ENCODE measurements at places on chromosomes 5 and 9.

DNA sequence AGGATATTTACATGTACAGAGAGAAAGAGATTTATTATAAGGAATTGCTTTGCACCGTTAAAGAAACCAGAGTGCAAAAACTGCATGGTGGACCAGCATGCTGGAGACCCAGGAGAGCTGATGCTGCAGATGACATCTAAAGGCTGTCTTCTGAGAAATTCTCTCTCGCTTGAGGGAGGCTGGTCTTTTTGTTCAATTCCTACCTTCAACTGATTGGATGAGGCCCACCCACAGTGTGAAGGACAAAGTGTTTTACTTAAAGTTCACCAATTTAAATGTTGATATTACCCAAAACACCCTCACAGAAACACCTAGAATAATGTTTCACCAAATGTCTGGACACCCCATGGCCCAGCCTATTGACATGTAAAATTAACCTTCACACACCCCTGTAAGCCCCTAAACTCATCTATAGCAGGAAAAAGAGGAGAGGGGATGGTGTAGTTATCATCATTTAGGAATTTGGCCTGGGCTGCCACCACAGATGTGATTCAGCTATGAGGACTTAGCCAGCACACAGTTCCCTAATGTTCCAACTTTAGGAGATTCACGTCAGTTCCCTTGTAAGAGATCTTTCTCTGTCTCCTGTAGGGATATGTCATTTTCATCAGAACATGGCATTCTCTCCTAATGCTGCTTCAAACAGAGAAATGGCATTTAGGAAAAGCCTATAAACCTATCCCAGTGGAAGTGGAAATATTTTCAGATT is 358.2 kb upstream of the TLE4 start:
- no peak for DNase-seq

DNA sequence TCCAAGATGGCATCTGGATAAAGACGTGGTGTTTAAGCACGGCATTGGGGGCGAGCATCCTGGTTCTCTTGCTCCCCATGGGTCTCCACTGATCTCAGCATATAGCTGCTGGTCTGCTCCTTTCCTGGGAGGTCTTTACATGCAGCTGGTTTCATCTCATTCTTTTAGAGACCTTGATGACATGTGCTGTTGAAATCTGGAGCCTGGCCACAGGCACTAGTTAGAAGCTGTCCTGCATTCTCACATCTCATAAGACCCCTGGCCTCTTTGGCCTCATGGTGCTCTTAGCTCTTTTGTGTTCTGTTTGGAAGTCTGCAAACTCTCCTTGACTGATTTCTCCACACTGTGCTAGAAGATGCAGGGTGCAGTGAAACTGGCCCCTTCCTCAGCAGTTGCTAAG is 113.0 kb downstream of the SMARCA2 start:
- no peak for DNase-seq

GRCh38 chr9:137738703-137739102 is 119.9 kb downstream of the EHMT1 start:
- DNase-seq = no peak

DNA sequence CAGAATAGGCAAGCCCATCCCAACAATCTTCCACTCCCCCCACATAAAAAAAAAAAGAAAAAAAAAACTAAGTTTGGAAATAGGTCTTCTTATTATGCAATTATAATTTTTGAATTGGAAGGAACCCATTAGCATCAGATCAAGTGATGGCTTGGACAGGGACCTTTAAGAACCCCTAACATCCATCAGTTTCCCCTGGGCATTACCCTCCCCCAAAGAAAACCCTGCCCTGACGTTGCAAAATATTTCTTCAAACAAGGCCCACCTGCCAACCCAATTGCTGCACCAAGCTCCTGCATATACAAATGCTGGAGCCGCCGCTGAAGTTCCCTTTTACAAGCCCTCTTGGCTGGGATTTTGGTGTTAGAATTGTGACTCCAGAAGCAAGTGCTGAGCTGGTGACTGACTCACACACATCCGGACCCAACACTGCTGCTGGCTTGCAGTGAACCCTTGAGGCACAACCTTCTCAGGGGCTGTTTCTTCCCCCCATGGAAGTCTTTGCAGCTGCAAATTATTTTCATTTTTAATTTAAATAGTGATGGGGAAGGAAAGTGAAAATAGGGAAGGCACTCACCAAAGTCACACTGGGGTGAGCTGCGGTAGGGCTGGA is 56.1 kb upstream of the AFAP1L1 start:
- no peak for DNase-seq

GRCh38 chr5:92402956-92403702 is 1020.0 kb upstream of the ARRDC3 start:
- DNase-seq = no peak

- DNase-seq = no peak
These were observed 10.7 kb downstream of the CAMK2A start for GRCh38 chr5:150278916-150279315.

GRCh38 chr9:128742401-128742800 is 18.5 kb upstream of the ZDHHC12 start:
- DNase-seq = no peak

DNA sequence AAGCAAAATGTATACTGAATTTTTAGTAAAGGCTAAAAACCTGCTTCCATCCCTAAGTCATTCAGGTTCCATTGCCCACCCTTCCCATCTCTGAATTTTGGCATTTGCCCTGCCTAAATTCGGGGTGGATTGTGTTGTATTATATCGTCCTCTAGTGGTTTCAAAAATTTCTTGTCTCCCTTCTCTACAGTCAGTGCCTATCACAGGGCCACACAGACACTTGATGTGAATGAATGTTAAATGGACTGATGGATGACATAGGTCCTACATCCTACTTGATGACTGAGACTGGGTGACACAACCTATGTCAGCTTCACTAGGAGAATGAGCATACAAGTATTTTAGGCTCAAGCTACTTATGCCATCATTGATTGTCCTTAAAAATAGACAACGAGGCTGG is 45.6 kb upstream of the SLC30A5 start:
- DNase-seq = no peak

- no peak for DNase-seq
These were observed 7.9 kb upstream of the ENG start for GRCh38 chr9:127862075-127863011.

- no peak for DNase-seq
These were observed 26.4 kb upstream of the TMEM171 start for GRCh38 chr5:73093943-73094342.

- no peak for DNase-seq
These were observed 135.1 kb upstream of the TNFAIP8 start for GRCh38 chr5:119220576-119221197.

DNA sequence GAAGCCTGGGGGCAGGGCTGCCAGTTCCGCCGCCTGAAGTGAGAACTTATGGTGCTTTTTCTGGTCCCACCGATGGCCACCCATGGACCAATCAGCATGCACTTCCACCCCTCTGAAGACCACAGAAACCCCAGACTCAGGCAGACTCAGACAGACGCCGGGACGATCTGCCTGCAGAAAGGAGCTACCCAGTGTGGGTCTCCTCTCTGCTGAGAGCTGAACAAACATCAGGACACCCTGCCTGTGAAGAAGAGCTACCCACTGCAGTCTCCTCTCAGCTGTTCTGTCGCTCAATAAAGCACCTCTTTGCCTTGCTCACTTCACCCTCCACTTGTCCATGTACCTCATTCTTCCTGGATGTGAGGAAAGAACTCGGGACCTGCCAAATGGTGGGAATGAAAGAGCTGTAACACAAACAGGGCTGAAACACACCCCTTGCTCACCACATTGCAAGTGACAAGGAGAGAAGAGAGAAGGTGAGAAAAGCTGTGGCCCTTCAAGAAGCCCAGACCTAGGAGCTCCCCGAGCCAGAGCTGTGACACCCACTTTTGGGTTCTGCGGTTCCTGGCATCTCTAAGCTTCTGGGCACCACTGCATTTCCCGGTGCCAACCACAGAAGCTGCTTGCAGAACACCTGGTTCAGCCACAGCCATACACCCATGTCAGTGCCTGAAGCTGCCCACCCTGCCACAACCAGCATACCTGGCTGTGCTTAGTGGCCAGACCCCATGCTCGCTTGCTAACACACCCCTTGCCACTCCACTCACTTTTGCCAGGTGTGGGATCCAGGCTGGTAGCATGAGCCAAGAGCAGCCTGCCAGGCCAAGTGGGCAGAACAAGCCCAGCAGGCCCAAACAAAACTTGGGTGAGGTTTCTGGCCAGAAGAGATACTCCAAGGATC is 114.3 kb upstream of the TSLP start:
- no peak for DNase-seq

DNA sequence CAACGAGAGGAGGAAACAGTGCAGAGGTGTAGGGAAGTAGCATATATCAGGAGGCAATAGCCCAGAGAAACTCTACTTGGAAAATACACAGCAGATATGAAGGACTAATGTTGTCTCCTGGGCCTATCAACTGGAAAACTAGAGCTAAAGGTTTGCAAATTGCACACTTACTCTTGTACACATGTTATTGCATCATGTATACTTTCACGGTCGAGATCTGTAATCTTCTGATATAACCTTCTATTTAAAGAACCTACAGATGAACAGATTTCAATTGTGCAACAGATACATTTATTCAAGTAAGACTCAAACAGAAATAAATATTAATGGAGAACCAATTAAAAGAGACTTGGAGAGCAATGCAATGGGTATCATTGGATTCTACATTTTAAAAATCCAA is 256.3 kb upstream of the TMEM161B start:
- DNase-seq = no peak

DNA sequence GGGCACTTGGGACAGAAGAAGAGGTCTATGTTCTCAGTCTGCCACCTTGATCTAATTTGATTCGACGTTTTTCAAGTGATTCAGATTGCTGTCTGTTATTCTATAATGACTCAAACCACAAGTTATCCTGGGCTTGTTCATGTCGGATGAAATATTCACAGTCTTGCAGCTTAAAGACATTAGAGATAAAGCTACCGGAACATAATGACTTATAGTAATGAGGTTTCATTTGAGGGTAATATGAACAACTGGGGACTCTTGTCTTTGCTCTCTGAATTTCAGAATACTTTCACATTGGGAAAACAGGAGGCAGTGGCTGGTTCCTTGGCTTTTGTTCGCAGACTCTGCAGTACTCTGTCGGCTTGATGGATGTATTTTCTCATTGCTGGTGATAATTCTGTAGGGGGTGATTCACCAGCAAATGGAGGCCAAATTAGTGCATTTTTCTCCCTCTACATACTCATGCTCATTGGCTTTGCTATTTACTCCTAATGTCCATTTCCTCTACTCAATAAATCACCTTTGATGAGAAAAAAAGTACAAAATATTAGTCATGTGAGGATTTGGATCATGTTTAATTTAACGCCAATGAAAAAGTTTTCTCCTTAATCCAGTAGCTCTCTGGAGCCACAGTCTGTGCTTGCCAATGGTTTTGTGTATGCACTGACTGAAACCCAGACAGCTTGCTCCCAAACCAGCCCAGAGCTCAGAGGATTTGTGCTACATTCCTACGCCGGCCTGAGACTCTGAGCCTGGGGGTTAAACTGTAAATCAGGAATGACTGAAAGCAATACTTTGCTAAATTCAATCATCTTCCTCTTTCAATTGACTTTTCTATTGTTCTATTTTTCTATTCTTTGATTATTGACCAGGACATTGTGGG is 154.7 kb upstream of the ANKH start:
- no peak for DNase-seq

- no peak for DNase-seq
These were observed 70.6 kb downstream of the LRSAM1 start for GRCh38 chr9:127521919-127522304.

DNA sequence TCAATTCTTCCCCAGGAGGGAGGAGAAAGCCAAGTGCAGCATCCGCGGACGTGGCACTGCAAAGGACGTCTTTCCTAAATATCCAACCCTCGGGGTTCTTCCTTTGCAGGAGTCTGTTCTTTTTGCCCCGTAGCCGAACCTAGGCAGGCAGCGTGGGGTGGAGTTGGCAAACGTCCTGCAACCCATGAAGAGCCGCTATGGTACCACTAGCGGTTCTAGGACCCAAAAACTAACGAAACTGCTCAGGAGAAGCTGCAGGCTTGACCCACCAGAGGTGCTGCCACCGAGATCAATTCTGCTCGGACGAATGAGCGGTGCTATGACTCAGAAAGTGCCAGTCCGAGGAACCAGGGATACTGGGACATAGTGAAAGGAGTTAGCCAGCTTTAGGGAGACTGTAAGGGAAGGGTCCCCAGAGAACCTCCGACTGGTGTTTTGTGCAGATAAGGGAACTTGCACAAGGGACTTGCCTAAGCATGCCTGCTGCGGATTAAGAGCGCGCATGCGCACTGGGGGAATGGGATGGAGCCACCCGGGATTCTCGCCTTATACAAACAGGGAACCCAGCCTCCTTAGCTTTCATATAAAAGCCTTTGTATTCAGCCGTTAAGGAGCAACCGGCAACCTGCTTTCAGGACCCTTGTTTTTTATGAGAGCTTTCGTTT is 32.7 kb downstream of the ANXA2R start:
- peak; percentile 72 for DNase-seq

- no peak for DNase-seq
These were observed 141.7 kb upstream of the ABCA1 start for GRCh38 chr9:105069696-105070095.

GRCh38 chr9:131276891-131277286 is 579 bp upstream of the FAM78A start:
- no peak for DNase-seq
